NCI-H1048 (cell line): ENCODE measurements at places on chromosomes 16 and 17.

- no peak for DNase-seq
Measured at GRCh38 chr17:61635913-61636432, 45.0 kb upstream of the NACA2 start.

DNA sequence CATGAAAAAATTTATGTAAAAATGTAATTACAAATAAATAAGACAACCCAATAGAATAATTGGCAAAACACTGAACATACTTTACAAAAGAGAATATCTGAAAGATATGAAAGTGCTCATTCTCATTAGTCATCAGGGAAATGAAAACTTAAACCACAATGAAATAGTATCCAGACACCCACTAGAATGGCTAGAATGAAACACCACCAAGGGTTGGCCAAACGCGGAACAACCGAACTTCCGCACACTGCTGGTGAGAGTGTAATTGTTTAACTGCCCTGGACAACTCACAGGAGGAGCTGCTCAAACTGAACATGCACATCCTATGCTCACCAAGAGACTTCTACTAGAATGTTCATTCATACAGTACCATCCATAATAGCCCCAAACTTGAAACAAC lies 5.8 kb upstream of the ZDHHC7 start:
- no peak for DNase-seq

- DNase-seq, result peak; percentile 20
Measured at GRCh38 chr17:64133546-64134215, 3.7 kb upstream of the ERN1 start.

GRCh38 chr16:79449900-79450299 lies 150.6 kb downstream of the MAF start:
- no peak for DNase-seq

- DNase-seq, result no peak
Measured at GRCh38 chr17:77968788-77969187, 10.3 kb downstream of the TNRC6C start.
